ENCODE measurements at places on chromosomes 3 and 15.

GRCh38 chr3:172256101-172256734 lies 192.0 kb downstream of the GHSR start:
- peak; percentile 80 for DNase-seq

- DNase-seq: no peak
These were observed 466.7 kb downstream of the ERC2 start for GRCh38 chr3:56001537-56001936.

DNA sequence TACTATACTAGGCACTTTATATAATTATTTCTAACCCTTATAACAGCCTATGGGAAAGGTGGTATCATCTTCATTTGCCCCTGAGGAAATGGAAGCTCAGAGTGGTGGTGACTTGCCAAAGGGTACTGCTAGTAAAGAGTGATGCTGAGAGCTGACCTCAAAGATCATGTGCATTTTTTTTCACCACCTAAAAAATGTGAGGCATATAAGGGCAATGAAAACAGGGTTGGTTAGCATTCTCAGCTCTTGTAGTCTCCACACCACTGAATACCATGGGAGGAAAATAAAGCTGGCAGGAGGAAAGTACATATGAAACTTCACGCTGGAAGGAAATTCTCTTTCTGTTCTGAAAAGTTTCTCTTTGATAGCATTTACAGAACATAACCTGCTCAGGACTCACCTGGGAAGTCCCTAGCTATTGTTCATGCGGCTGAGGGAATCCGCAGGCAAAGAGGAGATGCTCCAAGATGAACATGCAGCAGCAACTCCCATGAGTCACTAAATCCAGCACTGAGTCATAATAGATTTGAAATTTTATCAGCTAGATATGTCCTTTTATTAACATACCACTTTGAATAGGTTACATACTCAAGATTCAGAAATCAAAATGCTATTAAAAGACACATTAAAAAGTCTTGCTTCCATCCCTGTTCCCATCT lies 17.3 kb downstream of the FAIM start:
- DNase-seq: peak; percentile 40

DNA sequence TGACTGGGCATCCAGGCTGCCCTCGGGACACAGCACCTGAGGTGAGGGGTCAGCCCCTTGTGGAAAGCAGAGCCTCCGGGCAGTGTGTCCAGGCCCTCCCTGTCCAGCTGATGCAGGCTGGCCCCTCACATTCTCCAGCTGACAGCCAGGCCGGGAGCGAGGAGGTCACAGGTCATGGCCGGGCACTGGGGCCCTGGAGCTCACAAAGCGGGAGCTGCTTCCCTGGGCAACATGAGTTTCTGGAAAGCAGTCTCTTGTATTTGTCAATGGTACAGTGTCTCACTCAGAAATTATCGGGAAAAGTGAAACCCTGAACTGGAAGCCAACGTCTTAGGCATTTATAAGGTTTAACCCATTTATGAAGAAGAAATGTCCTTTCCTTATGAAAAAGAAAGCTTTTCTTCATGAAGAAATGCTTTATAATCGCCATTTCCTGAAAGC lies 118.5 kb downstream of the OPA1 start:
- no peak for DNase-seq

- no peak for DNase-seq
These were observed 99.3 kb downstream of the OXNAD1 start for GRCh38 chr3:16364323-16364722.

- DNase-seq: peak; percentile 22
These were observed 54.4 kb upstream of the TLE3 start for GRCh38 chr15:70152070-70152480.

- DNase-seq: no peak
These were observed 76.3 kb upstream of the EPHB3 start for GRCh38 chr3:184485241-184485640.

DNA sequence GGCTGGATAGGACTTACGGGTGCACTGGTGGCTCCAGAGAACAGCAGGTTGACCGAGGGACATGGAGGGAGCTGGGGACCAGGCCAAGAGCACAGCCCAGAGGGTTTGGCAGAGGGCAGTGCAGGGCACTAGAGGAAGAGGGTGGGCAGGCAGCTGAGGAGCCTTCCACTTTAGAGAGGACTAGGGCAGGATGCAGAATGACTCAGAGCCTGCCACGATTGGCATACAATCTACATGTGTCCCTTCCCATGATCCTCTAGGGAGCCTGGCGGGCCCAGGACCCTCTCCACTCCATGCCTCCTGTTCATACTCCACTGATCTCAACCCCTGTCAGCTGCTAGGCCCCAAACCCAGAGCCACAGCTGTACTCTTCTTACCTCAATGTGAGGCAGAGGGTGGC lies 14.4 kb upstream of the APEH start:
- DNase-seq: no peak

DNA sequence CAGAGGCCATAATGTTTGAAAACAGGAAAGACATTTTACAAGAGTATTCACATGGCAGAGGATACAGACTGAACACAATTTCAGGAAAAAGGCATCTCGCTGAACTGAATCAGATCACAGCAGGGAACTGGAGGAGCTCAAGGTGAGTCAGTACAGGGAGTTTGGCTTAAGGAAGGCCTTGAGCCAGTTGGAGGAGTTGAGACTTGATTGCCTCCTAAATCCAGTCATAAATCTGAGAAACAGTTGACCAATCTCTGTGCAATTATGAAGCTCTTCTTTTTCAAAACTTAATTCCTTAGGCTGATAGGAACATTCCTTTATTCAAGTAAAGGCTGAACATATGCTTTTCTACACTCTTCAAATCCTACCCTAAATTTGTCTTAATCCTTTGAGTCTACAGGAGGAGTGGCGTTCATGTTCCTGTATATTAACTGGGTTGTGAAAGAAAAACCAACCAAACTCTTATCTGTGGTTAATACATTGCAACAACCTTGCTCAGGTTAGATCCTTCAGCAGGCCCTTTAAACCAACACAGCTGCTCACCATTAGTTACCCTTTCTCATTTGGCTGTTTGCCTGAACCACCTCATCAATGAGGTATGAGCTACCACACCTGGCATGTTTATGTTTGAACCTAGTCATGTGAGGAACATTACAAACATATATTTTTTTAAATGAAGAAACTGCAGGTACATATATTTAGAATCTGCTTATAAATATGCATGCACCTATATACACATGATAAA lies 404.1 kb upstream of the ATP11B start:
- no peak for DNase-seq

DNA sequence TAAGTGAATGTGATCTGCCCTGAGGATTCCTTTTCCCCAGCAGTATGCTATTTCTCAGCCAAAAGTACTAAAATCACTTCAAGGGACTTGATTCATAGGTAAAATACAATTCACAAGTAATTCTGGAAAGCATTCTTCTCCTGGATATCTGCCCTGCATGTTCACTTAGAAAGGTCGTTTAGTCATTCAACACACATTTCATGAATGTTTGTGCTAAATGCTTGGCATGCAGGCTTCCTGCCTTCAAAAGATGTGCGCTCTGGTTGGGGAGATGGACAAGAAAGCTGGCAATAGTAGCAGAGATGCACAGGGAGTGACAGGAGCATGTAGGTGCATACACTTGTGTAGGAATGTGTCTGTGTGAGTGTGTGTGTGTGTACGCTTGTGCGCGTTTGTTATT lies 360.7 kb downstream of the PTPRG start:
- peak; percentile 18 for DNase-seq

- no peak for DNase-seq
These were observed 1035.3 kb downstream of the FHIT start for GRCh38 chr3:60215946-60216345.

- DNase-seq: no peak
These were observed 14.9 kb upstream of the C3orf22 start for GRCh38 chr3:126573492-126574117.

DNA sequence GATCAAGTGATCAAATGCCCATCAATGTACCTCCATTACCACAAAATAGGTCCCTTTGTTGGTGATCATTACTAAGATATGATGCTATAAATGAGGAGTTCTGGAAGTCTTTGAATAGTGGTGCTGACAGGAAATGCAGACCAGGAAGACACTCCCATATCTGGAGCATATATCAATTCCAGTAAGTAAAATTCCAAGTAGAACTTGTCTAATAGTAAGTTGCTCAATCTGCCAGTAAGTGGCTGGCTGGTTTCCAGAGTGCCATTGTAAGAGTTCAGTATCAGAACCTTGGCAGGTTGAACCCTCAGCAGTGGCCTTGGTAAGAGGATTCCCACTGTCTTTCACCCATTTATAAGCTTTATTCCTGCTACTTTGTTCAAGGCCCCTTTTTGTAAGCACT lies 379.9 kb upstream of the RBMS3 start:
- DNase-seq: peak; percentile 37

- DNase-seq: no peak
These were observed 54.8 kb upstream of the ACTC1 start for GRCh38 chr15:34850121-34850520.

GRCh38 chr3:53260286-53260785 lies 4.5 kb upstream of the TKT start:
- DNase-seq: no peak

DNA sequence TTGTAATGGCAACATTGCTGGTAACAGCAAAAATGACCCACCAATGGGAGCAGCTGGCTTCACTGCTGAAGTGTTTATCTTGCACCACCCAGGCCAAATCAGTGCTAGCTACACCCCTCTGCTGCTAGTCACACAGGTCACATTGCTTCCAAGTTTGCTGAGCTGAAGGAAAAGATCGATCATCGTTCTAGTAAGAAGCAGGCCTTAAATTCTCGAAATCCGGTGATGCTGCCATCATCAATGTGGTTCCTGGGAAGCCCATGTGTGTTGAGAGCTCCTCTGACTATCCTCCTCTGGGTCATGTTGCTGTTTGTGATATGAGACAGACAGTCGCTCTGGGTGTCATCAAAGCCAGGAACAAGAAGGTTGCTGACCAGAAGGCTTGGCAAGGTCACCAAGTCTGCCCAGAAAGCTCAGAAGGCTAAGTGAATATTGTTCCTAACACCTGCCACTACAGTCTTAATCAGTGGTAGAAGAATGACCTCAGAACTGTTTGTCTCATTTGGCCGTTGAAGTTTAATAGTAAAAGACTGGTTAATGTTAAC lies 21.2 kb downstream of the TM4SF4 start:
- no peak for DNase-seq

- no peak for DNase-seq
These were observed 4.6 kb upstream of the GPR156 start for GRCh38 chr3:120289636-120290035.

DNA sequence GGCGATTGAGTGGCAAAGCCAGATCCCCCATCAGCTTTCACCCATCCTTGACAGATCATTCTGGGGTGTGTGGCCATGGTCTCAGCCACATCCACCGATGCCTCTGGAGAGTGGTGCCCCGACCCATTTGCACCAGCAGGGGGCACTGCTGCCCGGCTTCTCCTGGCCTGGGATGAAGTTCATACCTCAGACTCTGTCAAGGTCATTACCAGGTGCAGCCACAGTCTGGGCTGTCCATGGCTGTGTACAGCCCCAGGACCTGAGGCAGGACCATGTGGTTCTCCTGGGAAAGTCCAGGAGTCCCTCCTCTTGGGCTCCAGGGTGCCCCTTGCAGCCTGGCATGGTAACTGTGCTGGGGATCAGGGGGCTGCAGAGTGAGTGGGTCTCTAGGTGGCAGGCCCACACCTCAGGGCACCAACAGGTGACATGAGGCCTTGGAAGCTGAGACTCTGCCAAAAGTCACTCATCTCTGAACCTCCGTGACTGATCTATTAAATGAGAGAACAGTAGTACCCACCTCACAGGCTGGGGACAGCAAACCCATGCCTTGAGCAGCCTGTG lies 67.2 kb downstream of the CACNA2D2 start:
- DNase-seq: peak; percentile 57

DNA sequence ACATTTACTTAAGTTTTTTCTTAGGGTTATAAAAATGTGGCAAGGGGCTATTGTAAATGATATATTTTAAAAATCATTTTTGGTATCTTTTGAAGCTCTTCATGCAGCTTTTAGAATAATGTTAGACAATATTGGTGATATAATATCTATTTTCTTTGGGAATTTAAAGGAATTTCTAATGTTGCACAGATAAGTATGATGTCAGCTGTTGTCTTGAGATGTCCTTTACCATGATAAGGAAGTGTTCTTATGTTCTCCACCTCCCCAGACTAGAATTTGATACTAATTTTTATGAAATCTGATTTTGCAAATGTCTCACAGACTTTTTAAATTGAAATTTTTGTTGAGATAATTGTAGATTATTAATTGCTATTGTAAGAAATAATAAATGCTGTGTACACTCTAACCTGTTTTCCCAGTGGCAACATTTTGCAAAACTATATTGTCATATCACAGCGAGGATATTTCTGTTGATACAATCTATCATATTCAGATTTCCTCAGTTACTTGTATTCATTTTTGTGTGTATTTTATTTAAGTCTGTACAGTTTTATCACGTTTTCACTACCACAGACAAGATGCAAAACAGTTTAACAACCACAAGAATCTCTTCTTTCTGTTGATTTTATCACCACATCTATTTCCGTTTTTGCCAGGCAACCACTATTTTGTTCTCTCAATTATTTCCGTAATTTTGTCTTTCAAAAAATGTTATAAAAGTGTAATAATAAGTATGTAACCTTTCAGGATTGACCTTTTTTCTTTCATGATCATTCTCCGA lies 55.4 kb downstream of the SPRED1 start:
- DNase-seq: no peak

GRCh38 chr15:52819253-52819652 lies 29.1 kb upstream of the ONECUT1 start:
- no peak for DNase-seq

- DNase-seq: no peak
These were observed 47.7 kb downstream of the MED12L start for GRCh38 chr3:151133175-151133574.

DNA sequence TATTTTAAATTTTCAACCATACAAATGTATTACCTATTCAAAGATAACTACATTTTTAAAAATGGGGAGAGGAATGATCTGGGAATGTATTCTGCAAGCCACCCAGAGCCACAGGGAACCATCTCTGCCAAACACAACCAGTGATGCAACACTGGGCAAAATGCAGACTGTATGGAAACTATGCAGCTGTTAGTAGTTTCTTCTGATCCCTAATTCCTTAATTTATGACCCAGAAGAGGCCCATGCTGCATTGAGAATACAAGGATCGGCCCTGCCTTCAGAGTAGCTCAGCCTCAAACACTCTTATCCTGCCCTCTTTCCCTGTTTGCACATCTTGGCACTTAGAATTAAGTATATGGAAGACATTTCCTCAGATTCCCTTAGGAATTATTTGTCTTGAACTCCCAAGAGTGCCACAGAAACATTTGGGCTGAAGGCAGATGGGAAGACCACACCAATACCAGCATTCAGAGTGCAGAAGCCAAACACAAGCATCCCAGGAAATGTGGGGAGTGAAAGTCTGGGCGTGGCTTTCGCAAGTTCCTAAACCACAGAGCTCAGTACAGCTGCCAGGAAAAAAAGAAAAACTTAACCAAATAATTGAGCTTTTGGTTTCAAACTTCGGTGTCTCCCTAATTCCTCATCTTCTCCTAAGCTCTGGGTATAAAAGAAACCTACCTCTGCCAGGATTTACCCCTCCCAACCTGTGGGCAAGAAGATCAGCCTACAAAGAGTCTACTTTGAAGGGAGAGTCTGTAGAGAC lies 5.3 kb downstream of the SNUPN start:
- peak; percentile 82 for DNase-seq

DNA sequence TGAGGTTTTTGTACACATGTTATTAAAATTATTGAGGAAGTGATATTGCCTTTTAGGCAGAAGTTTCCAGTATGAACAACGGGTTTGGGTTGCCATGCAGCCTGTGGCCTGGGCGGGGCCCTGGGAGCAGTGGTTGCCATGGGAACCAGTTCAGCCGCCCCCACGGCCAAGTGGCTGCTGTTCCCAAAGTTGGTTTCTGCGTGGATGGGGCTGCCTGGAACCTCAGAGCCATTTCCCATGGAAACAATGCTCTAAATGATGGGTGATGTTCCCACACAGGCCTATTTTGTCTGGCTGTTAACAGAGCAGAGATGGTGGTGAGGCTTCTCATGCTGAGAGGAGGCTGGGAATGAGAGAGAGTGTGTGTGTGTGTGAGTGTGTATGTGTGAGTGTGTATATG lies 19.5 kb downstream of the MRAS start:
- DNase-seq: peak; percentile 89
